ENCODE measurements at places on chromosomes 3 and 15. TPM values are rescaled to one million over a fixed set of nuclear protein-coding genes. Genes with fewer than 3 reads are reported as not detected.

DNA sequence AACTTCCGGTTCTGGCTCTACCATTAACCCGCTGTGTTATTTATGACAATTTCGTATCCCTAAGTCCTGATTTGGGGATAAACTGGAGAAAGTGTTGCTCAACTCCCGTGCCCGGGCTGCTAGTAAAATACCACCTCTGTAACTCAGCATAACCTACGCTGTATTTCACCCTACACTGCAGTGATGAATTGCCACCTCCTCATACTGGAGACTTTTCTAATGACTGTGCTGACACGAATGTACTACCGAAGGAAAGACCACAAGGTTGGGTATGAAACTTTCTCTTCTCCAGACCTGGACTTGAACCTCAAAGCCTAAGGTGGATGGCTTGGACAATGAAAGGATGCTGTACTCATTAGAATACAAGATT is 16.5 kb downstream of the SLC51A start:
- no peak for DNase-seq

HTR3E gene
- total RNA-seq: not detected

P2RY14 gene
- 0.33 TPM for total RNA-seq

GOLIM4 gene
- 47.9 TPM for total RNA-seq

ISLR2 gene
- not detected for total RNA-seq

- DNase-seq: peak; percentile 48
Measured at GRCh38 chr3:13141991-13142412, 68.8 kb upstream of the IQSEC1 start.

- DNase-seq: no peak
Measured at GRCh38 chr3:39879581-39879980, 70.2 kb downstream of the MYRIP start.

GRCh38 chr3:162122405-162122804 is 625.8 kb downstream of the OTOL1 start:
- DNase-seq: no peak
